Right kidney (tissue), 9 donors: ENCODE measurements at places on chromosomes 13 and 19.

DNA sequence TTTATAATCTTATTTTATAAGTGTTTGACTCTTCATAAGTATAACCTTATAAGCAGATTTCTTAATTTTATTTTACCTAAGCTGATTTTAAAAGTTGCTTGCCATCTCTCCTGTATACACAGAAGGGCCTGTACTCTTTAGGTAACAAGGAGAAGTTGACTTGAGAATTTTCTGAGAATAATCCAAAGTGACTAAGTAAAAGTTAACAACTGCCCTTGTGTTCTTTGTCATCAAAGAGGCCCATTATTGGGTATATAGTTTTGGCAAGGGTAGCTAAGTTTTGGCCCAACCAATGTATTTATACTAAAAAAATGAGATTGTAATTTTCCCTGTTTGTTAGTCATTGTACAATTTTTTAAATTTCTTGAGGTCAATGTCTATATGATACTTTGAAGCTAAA, 3.2 kb downstream of the LCP1 start:
- DNase-seq, result no peak

- no peak for DNase-seq
Measured at GRCh38 chr19:5369962-5370367, 29.4 kb upstream of the PTPRS start.

- no peak for DNase-seq
Measured at GRCh38 chr13:36369268-36370107, 23.3 kb upstream of the SPART start.

DNA sequence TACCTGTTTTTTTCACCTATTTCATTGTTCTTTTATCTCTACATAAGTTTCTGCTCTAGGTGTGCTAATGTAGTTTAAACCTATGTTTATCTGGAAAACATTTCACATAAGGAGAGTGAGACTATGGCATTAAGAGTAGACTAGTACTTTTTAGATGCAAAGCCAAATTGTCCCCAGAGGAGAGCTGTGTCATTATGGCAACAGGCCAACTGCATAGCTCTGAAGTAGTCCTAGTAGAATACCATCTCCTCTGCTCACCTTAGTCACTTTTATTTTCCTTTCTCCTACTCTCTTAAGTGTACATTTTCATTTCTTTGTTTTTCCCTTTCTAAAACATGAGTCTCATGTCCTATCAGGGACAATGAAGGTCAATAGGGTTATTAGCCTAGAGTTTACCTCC, 123.1 kb downstream of the ITGBL1 start:
- DNase-seq, result no peak

DNA sequence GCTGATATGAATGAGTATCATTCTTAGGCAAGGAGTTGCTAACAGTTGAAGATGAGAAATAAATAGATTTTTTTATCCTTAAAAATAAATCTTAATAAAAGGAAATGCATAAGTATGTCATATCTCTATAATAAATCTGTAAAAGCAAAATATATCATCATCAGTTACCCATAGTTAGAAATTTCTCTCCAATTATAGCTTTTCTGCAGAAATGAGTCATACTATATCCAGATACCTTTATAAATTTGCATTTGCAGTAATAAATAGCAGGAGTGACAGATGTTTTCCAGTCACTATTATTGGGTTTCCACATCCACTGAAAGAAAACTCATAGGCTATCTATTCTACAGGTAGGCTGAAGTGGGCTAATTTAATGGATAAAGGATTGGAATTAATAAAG, 829.8 kb downstream of the PCDH9 start:
- no peak for DNase-seq

DNA sequence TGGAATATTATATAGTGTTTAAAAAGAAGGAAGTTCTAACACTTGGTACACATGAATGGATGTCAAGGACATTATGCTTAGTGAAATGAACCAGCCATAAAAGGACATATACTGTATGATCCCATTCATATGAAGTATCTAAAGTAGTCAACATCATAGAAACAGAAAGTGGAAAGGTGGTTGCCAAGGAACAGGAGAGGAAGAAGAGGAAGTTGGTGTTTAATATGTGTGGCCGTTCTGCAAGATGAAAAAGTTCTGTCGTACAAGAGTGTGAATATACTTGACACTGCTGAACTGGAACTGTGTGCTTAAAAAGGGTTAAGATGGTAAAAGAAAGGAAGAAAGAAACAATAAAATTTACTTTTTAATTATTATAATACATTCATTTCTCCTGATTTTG, 33.1 kb upstream of the C1QTNF9 start:
- no peak for DNase-seq

DNA sequence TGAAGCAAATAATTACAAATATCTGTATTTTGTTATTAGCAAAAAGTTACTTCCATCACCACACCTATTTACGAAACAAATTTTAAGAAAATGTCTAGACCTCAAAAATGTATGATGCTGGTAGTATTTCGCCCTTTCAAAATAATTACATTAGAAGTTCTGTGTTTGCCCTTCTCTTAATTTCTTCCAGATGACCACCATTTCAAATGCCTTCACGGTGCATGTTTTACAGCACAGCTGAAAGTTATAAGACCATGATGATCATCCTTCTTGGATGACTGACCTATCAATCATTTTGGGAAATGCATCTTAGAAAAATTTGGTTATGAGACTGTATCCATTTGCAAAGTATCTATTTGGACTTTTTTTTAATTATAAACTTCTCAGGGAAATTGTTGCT, 390.8 kb downstream of the SLITRK6 start:
- DNase-seq, result no peak

GRCh38 chr19:29268103-29268502, 55.2 kb upstream of the UQCRFS1 start:
- no peak for DNase-seq
